Adrenal gland (tissue), 19 donors: ENCODE measurements at places on chromosomes 7 and 10.

GRCh38 chr7:140017543-140017942, 45.2 kb downstream of the PARP12 start:
- H3K4me1 ChIP-seq, result no peaks in the 10 kb centered on the region
- H3K27me3 ChIP-seq, result no peaks in the 10 kb centered on the region

GRCh38 chr10:108090476-108091215, 926.1 kb upstream of the SORCS1 start:
- no peaks in the 10 kb centered on the region for H3K36me3 ChIP-seq
- H3K4me3 ChIP-seq, result no peak overlapping the region
- no peak overlapping the region for H3K27ac ChIP-seq
- H3K27me3 ChIP-seq, result no peaks in the 10 kb centered on the region

DNA sequence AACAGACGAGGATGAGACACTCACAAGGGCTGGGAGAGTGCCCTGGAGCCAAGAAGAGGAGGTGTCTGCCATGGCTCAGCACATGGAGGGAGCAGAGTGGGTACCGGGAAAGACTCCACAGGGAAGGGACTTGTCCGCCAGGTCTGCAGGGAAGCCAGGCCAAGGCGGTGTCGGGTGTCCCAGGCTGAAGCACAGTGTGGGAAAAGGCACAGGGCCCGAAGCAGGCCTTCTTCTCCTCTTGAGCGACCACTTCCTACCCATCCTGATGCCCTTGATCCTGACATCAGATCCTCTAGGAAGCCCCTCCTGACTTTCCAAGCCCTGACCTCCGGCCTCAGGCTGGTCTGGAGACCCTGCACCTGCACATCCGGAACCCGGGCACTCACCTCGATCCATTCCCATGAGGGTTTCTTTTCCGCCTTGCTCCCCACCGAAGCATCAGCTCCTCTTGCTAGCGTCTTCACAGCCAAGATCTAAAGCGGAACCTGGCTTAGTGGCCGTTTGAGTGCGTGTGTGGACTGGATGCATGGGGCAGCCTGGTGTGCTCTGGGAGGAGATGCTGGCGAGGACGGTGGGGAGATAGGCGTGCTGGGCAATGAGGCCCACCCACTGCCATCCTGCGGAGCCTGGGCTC, 8.5 kb downstream of the CALML3 start:
- H3K27me3 ChIP-seq, result no peaks in the 10 kb centered on the region
- no peaks in the 10 kb centered on the region for H3K36me3 ChIP-seq
- H3K27ac ChIP-seq, result no peak overlapping the region

- no peaks in the 10 kb centered on the region for H3K36me3 ChIP-seq
- no peak for DNase-seq
- H3K4me3 ChIP-seq, result no peak overlapping the region
- no peaks in the 10 kb centered on the region for H3K4me1 ChIP-seq
- H3K27ac ChIP-seq, result no peak overlapping the region
Measured at GRCh38 chr10:81594991-81595390, 280.0 kb upstream of the NRG3 start.

GRCh38 chr7:151724920-151725584, 151.9 kb downstream of the PRKAG2 start:
- H3K4me1 ChIP-seq, result peaks cover 27% of the 10 kb centered on the region
- DNase-seq, result no peak
- no peak overlapping the region for H3K4me3 ChIP-seq
- H3K27ac ChIP-seq, result no peak overlapping the region
- no peaks in the 10 kb centered on the region for H3K27me3 ChIP-seq

DNA sequence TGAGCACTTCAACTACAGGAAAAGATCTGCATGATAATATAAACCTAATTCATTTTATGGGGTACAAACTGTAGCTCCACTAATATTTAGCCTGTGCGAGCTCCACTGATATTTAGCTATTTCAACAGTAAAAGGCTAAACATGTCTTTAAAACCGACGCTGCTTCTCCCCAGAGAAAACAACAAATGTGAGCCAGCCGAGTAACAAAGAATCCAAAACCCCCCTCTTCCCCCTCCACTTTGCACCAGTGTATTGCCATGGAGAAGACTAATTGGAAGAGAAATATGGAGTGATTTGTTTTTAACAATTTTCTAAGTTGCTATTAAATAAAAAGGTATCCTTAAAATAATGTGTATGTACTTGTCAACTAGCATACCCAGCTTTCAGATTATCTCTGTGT, 136.7 kb downstream of the GFRA1 start:
- H3K4me1 ChIP-seq, result no peaks in the 10 kb centered on the region
- H3K36me3 ChIP-seq, result no peaks in the 10 kb centered on the region
- DNase-seq, result no peak
- no peak overlapping the region for H3K27ac ChIP-seq
- H3K4me3 ChIP-seq, result no peak overlapping the region
- H3K27me3 ChIP-seq, result no peaks in the 10 kb centered on the region

- no peak for DNase-seq
- no peaks in the 10 kb centered on the region for H3K27me3 ChIP-seq
- no peaks in the 10 kb centered on the region for H3K4me1 ChIP-seq
- no peaks in the 10 kb centered on the region for H3K36me3 ChIP-seq
Measured at GRCh38 chr10:125409756-125410155, 249.4 kb upstream of the CTBP2 start.

- no peak for DNase-seq
- no peaks in the 10 kb centered on the region for H3K36me3 ChIP-seq
Measured at GRCh38 chr7:155229548-155230168, 68.0 kb upstream of the INSIG1 start.

DNA sequence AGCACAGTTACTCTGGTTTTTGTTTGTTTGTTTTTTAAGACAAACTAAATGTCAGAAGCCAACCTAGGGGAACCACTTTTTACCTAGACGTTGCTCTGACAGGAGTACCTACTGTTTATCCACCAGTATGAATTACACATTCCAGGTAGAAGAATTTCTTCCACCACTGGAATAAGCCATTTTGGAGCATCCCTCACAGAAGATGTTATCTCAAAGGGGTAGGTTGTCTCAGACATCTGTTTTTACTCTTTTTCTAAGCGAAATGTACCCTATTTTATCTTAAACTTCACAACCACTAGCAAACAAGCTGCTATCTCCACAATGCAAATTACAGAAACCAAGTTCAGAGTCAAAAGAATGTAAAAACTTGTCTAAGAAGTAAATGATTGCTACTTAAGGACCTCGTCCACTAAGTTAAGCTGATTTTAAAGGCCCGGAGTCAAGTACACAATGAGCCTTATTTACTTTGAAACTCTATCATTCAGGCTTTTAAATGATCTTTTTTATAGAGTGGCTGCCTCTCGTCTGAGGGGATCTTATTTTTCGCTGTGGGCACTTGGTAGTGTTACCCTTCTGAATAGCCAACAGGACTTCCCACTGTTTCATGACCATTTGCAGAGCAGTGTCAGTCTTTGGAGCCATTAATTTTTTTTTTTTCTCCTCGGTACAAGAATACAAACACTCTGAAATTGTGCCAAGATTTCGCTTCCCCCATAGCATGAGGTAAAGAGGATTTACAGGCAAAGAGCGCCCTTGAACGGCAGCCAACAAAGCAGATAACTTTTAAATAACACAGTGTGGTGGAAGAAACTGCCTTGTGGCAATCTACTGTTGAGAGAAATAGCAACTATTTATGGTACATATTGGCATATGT, 15.7 kb upstream of the ARMC3 start:
- H3K36me3 ChIP-seq, result no peaks in the 10 kb centered on the region
- H3K4me1 ChIP-seq, result peaks cover 19% of the 10 kb centered on the region
- no peak overlapping the region for H3K4me3 ChIP-seq
- DNase-seq, result peak; percentile 36
- no peak overlapping the region for H3K27ac ChIP-seq

GRCh38 chr7:26709210-26709990, 155.0 kb downstream of the SKAP2 start:
- DNase-seq, result no peak
- H3K27me3 ChIP-seq, result no peaks in the 10 kb centered on the region

GRCh38 chr7:92246360-92247101, 757 bp downstream of the ANKIB1 start:
- H3K4me3 ChIP-seq, result no peak overlapping the region
- H3K27me3 ChIP-seq, result no peaks in the 10 kb centered on the region
- H3K4me1 ChIP-seq, result peaks cover 50% of the 10 kb centered on the region
- H3K36me3 ChIP-seq, result peaks cover under 1% of the 10 kb centered on the region
- DNase-seq, result peak; percentile 32

- H3K36me3 ChIP-seq, result no peaks in the 10 kb centered on the region
- H3K4me3 ChIP-seq, result no peak overlapping the region
- H3K27me3 ChIP-seq, result no peaks in the 10 kb centered on the region
- H3K27ac ChIP-seq, result no peak overlapping the region
Measured at GRCh38 chr10:6504296-6504695, 75.8 kb downstream of the PRKCQ start.

- no peaks in the 10 kb centered on the region for H3K36me3 ChIP-seq
- H3K27ac ChIP-seq, result no peak overlapping the region
- no peaks in the 10 kb centered on the region for H3K27me3 ChIP-seq
Measured at GRCh38 chr10:11082526-11082925, 64.9 kb downstream of the CELF2 start.

DNA sequence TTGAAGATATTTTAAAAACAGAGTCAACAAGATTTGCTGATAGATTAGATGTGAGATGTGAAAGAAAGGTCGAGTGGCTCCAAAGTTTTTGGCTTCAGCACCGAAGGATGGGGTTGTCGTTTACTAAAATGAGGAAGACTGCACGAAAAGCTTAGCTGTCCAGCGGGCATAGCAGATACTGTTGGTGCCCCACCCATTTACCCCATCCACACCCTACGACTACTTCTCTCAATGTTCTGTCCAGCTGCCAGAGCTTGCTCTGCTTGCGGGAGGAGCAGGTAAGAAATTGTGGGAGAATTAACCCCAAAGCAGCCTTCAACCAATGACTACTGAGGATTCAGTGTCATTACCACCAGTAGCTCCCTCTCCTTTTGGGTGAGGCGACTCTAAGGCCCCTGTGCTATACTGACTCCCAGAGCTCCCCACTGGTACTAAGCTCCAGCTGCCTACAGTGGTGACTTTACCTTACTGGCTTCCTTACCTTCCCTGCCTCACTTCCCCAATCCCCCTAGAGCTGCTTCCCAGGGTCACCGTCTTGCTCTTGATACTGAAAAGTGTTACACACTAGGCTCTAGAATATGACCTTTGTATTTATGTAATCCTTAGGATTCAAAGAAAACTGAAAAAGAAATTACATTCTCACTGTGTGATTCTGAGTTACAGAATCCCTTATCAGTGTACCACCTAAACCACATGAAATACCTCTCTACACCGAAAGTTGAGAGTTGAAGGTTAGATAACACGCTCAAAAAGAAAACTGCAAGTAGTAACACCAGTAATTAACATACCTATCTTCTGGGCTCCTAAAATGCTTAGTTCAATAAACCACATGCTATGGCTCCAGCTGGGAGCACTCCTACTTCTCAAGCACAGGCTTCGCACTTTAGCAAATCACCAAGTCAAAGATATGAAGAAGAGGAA, 22.3 kb downstream of the CACUL1 start:
- H3K4me3 ChIP-seq, result no peak overlapping the region
- H3K27ac ChIP-seq, result no peak overlapping the region
- DNase-seq, result no peak
- H3K27me3 ChIP-seq, result no peaks in the 10 kb centered on the region
- peaks cover 89% of the 10 kb centered on the region for H3K4me1 ChIP-seq

DNA sequence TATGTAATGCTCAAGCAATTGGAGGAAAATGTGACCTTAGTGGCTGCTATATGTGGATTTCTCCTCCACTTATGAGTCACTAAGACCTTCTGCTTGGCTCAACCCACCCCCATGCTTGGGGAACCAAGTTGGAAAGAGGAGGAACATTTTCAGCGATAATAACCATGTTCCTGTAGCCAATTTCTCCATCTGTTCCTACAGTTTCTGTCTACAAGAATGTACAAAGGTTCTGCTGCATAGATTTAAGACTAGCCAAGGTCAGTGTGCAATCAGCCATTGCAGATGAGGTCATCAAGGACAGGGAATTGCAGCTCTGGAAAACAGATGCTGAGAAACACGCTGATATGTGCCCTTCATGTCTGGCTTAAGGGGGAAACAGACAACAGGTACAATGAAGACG, 5.6 kb upstream of the NRCAM start:
- no peaks in the 10 kb centered on the region for H3K27me3 ChIP-seq
- H3K27ac ChIP-seq, result no peak overlapping the region
- no peaks in the 10 kb centered on the region for H3K4me1 ChIP-seq

DNA sequence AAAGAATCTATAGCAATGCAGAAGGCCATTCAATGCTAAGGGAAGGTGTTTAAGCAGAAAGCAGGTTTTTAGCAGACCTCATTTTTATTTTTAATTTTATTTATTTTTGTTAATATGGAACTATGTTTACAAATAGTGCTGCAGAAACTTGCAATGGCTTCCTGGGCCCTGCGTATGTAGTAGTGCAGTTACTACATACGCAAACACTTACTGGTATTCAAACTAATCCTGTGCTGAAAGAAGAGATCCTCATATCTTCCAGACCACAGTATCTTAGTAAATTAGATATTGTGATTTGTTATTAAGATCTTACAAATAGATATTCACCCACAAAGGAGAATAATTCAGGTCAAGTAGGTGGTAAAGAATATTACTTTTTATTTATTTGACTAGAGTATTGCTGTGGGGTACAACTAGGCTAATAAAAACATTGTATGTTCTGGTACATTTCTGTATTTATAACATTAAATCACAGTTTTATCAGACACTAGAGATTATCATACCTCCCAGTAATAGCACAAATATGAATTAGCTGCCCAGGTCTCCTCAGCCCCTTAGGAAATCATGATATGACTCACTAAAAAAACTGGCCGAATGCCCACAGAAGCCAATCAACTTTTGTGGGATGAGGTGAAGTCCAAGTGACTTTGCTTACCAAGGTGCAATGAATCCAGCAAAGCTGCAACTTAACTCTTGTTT, 57.6 kb downstream of the RNLS start:
- H3K4me3 ChIP-seq, result no peak overlapping the region
- H3K36me3 ChIP-seq, result no peaks in the 10 kb centered on the region
- H3K27ac ChIP-seq, result no peak overlapping the region
- peak; percentile 58 for DNase-seq

- H3K4me3 ChIP-seq, result no peak overlapping the region
- H3K27me3 ChIP-seq, result no peaks in the 10 kb centered on the region
- no peaks in the 10 kb centered on the region for H3K4me1 ChIP-seq
- H3K27ac ChIP-seq, result no peak overlapping the region
- H3K36me3 ChIP-seq, result no peaks in the 10 kb centered on the region
Measured at GRCh38 chr7:50364645-50365044, 60.1 kb downstream of the IKZF1 start.

GRCh38 chr7:110774071-110774470, 316.9 kb upstream of the LRRN3 start:
- no peaks in the 10 kb centered on the region for H3K36me3 ChIP-seq
- H3K4me1 ChIP-seq, result no peaks in the 10 kb centered on the region
- H3K27me3 ChIP-seq, result no peaks in the 10 kb centered on the region
- H3K4me3 ChIP-seq, result no peak overlapping the region
- no peak for DNase-seq

DNA sequence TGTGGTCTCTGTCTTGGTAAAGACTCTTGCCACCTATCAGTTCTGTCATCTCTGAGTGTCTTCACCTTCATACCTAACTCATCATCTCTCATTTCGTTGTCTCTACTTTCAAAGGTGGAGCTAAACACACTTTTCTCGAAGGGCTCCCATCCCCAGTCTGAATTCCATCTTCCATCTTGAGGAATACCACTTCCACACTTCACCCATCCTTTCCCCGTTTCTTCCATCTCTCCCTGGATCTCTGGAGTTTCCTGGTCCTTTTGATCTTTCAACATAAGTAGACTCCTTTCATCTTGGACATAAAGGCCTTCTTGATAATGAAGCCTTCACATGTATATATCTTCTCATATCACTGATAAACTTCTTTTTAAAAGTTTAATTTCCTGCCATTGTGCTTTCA, 120.8 kb upstream of the NOBOX start:
- no peak overlapping the region for H3K27ac ChIP-seq
- no peak overlapping the region for H3K4me3 ChIP-seq
- no peaks in the 10 kb centered on the region for H3K36me3 ChIP-seq
- DNase-seq, result no peak
